ENCODE measurements at places on chromosomes 6 and 20.

DNA sequence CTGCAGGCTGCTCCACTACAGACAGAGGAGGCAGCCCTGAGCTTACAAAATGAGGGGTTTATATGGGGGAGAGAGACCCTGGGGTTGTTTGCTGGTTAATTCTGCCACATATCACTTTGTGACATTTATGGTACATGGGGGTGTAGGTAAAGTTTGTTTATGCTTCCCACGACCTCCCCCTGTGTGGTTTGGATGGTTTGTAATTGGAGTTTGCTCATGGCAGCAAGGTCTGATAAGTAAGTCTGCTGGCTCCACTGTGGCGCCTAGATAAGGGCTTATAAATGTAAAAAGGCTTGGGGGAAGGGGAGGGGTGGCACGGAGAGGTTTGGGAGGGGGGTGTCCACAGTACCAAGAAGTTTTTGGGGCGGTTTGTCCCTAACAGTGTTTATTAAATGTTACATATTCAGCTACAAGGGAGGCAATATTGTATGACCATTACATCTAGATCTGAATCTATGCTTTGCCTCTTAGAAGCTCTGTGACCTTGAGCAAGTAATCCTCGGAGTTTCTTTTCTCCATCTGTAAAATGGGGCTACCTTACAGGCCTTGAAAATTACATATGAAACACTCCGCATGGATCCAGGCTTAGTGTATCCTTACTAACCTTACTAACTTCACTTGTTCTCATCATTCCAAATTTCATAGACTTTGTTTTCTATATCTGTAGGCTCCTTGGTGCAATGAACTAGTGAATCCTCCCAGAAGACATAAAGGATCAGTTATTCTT lies 204.8 kb upstream of the NOX3 start:
- DNase-seq = no peak

- no peak for DNase-seq
Observed at GRCh38 chr6:150636808-150637207, 37.1 kb downstream of the PLEKHG1 start.

DNA sequence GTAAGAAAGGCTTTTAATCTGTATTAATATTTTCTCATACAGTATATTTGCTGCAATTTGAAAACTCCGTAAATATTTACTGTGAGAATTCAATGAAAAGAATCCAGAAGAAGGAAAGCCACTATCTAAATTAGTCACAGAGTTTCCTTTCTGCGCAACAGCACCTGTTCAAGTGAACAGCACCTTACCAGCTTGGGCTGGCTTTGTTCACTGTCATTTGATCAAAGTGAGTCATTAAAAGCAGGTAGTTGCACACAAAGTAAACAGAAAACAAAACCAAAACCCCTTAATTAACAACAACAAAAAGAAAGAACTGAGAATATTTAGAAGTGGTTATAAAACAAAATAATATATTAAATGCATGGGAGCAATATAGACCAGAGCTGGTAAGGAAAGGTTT lies 12.8 kb downstream of the SMLR1 start:
- no peak for DNase-seq

DNA sequence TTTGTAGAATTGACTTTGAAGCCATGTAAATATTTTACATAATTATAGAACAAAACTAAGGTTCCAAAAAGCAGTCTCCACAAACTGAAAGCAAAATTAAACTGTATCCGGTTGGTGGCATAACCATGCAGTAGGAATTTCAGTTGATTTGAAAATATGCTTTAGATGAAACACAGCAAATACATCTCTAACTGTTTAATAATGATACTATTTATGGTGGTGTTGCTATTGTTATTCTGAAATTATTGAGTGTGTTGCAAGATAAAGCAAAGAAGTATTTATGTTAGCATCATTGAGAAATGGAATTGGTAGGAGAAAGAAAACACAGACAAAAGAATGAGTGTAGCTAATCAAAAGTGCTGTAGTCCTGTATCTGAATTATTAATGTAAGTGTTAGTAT lies 73.8 kb upstream of the MTHFD1L start:
- no peak for DNase-seq

- DNase-seq = no peak
Observed at GRCh38 chr6:34047913-34048867, 97.7 kb downstream of the GRM4 start.

All from GM04504 (cell line).